ENCODE measurements at places on chromosomes 11 and 22. TPM values are rescaled to one million over a fixed set of nuclear protein-coding genes. Genes with fewer than 3 reads are reported as not detected.

GRCh38 chr11:132444911-132445310 is 1074.5 kb downstream of the NTM start:
- peaks cover 15% of the 10 kb centered on the region for H3K27me3 ChIP-seq
- no peak for DNase-seq
- no peak overlapping the region for H3K27ac ChIP-seq
- H3K4me1 ChIP-seq: peaks cover 4% of the 10 kb centered on the region

ACRV1 gene
- total RNA-seq: not detected

DTX4 gene
- 37.7 TPM for total RNA-seq

GRCh38 chr11:10604340-10604748 is 35.9 kb upstream of the LYVE1 start:
- H3K36me3 ChIP-seq: peaks cover 3% of the 10 kb centered on the region
- H3K4me1 ChIP-seq: peaks cover 17% of the 10 kb centered on the region
- H3K27ac ChIP-seq: peak overlapping the region; percentile 57
- no peaks in the 10 kb centered on the region for H3K27me3 ChIP-seq

ARHGEF17 gene
- total RNA-seq: 136 TPM

- no peak overlapping the region for H3K4me3 ChIP-seq
- H3K27me3 ChIP-seq: no peaks in the 10 kb centered on the region
- no peaks in the 10 kb centered on the region for H3K36me3 ChIP-seq
- DNase-seq: no peak
- no peak overlapping the region for H3K27ac ChIP-seq
Measured at GRCh38 chr11:93279851-93280347, 50.6 kb upstream of the DEUP1 start.

DNA sequence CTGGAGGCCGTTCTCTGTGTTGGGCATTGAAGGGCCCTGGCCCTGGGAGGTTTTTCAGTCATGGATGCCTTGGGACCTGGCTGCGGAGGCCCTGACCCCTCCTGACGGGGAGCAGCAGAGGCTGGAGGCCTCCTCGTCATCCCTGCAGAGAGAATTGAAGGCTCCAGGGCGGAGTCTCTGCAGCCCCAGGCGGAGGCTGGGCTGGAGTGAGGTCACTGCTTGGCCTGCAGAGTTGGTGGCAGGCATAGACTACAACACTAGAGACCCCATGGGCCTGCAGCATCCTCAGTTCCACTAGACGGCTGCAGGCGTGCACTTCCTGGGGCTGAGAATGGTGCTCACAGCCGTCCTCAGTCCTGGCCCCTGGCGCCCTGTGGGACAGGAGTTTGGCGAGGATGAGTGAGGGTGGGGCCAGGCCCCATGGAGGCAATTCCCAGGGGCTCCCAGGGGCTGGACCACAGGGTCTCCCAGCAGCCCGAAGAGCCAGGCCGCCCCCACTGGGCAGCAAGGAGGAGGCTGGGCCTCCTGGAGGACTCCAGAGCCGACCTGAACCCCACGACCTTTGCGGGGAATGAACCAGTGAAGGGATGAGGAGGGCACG is 1194.9 kb downstream of the BRD1 start:
- H3K4me3 ChIP-seq: no peak overlapping the region
- no peaks in the 10 kb centered on the region for H3K36me3 ChIP-seq
- peaks cover 6% of the 10 kb centered on the region for H3K4me1 ChIP-seq
- no peaks in the 10 kb centered on the region for H3K27me3 ChIP-seq
- no peak for DNase-seq

OR6A2 gene
- 0.34 TPM for total RNA-seq

- H3K27ac ChIP-seq: no peak overlapping the region
- H3K4me3 ChIP-seq: no peak overlapping the region
- DNase-seq: no peak
- H3K27me3 ChIP-seq: no peaks in the 10 kb centered on the region
Measured at GRCh38 chr22:35352214-35353111, 28.4 kb upstream of the HMOX1 start.

Data from mesothelial cell of epicardium (in vitro differentiated cells).